ENCODE measurements at places on chromosomes 5 and 9.

DNA sequence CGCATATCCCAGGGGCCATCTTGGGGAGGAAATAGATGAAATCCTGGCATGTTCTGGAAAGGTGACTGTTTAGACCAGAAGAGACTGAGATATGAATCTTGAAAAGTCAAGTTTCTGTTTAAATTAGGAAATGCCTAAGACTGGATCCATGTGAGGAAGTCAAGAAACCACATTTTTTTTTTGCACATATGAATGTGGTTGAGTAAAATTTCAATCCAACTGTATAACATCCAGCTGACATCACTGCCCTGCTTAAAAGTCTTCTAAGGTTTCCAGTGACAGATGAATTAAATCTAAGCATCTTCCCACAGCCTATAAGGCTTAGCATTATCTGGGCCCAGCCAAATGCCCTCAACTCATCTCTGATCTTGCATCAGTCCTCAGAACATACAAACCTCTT is 47.7 kb upstream of the TCERG1 start:
- no peak for DNase-seq

DNA sequence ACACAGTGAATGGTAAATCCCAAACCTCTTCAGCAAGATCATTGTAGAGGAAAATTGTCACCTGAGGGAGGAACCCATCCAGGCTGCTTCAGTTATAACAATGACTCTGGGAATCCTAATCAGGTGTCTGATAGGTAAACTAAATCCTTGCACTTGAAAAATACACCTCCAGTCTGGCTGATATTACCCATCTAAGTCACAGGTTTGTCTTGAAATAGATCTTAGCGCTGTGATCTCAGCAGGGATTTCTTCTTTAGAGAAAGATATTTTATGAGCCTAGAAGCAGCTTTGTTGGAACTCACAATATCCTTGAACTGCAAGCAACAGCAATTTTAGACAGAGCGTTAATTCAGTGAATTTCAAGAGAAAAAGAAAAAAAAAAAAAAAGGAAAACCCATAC is 149.7 kb downstream of the SGCD start:
- no peak for DNase-seq

- no peak for DNase-seq
Measured at GRCh38 chr5:8012131-8012977, 143.4 kb downstream of the MTRR start.

DNA sequence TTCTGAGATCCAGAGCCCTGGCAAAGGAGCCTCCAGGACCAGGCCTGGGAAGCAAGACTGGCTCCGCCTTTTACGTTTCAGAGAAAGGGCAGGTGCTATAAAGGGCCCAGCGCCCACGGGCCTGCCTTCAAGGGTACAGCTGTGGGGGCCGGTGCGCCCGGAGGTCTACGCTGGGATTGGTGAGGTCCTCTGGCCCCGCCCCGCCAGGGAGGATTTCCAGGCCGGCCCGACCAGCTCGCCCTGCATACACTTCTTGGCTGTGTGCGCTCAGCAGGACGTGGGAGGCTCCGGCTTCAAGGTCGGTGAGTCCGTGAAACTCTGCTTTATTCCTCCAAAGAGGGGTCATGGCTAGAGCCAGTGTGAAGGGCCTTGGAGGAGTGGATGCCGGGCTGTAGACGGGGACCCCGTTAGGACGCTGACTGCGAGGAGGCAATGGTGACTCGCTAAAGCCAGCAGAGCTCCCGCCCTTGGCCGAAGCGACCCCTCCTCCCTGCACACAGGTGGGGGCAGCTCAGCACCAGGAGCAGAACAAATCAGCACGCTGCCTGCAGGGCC is at the start of gene CKMT2:
Gene CKMT2 (plus strand): TSS at position 243 of the 555 bp plus-strand sequence. CDS start 17,811 bp downstream, outside the sequence.
- DNase-seq: no peak

DNA sequence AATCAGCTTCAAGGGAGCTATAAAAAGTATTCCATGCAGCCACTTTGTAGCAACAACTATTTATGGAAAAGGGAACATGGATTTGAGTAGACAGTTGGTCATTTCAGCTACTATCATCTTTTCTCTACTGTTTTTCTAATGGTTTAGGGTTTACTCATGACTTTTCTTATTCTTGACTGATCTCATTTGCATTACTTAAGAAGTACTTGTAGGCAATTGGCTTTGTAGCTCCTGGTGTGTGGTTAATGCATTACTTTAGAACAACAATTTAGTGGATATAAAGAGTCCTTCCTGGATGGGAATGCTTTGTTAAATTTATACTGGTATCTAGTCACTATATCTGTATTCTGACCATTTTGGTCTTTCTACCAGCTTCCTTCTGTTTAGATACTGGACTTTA is 59.8 kb upstream of the NTRK2 start:
- DNase-seq: no peak

DNA sequence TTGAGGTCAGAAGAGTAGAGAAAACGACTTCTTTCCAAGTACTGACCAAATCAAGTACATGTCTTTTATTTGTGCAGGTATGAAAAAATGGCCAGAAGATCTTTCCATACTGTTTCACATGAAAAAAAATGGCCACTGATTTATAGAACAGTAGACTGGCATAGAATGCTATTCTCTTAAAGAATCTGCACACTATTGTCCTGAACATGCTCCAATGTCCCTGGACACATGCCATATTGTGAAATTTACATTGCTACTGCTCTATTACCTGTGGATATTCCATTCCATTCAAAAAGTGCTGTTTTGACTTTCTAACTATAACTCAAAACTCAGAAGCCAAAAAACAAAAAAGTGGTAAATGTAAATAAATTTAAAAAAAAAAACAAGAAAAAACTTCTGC is 60.6 kb downstream of the FBXL17 start:
- DNase-seq: no peak

GRCh38 chr9:89534515-89535287 is 36.8 kb upstream of the SEMA4D start:
- no peak for DNase-seq

GRCh38 chr5:120910629-120911028 is 446.5 kb downstream of the PRR16 start:
- no peak for DNase-seq

DNA sequence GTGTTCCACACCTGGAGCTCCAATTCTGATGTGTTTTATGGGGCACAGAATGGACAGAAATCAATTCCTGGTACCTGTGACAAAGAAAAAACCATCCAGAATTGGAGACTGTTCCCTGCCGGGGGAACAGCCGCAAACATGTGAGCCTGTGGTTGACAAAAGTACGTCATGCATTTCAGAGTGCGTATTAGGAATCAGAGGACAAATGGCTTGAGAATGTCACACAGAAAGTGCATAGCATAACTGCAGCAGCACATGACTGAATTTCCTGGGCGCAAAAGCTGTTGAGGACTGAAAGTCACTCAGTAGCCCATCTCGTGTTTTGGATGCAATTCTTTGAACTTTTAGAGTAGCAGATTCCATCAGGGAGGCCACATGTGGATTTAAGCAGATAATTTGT is 85.1 kb downstream of the TRIO start:
- DNase-seq: no peak

- no peak for DNase-seq
Measured at GRCh38 chr9:114687034-114687433, 5.0 kb upstream of the TEX48 start.

GRCh38 chr5:176447591-176447977 is 601 bp upstream of the FAF2 start:
- no peak for DNase-seq

DNA sequence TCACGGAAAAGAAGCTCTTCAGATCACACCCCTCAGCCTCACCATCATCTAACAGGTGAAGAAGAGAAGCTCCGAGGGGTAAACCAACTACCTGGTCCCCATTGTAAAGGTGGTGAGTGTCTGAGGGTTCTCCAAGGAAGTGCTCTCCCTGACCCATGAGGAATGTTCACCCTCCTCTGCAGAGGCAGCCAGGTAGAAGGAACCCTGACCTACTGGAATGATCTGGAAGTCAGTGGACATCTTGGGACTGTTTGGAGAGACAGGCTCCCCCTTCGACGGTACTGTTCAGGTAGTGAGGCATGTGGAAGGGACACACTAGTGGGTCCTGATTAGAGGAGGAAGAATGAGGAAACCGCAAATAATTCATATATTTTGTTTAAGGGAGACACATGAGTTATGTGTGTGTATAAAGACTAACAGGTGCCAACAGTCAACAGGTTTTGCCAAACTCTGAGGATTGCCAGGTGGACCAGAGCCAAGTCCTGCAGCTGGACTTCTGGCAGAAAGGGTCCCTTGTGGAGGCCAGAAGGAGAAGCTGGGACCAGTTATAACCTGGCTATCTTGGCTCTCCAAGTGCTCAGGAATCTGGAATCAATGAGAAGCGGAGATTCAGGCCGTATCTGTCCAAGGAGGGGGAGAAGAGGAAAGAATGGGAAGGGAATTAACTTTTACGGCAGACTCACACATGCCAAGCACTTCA is 3.0 kb upstream of the ZBTB34 start:
- no peak for DNase-seq

DNA sequence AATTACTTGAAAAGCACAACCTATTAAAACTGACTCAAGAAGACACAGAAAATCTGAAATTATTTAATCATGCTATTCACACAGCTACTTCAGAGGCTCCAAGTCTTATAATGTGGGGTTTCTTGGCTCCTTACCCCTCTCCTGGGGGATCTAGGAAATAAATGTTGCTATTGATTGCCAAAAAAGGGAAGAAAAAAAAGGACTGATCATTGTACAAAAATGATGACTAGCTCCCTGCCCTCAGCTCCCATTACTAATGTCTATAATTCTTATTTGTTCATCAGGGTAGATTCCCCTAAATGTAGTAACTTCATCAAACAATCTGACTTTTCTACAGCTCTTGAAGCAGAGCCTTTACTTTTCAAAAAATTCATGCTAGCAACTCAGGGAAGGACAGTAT is 3.3 kb upstream of the SMC5 start:
- DNase-seq: no peak

DNA sequence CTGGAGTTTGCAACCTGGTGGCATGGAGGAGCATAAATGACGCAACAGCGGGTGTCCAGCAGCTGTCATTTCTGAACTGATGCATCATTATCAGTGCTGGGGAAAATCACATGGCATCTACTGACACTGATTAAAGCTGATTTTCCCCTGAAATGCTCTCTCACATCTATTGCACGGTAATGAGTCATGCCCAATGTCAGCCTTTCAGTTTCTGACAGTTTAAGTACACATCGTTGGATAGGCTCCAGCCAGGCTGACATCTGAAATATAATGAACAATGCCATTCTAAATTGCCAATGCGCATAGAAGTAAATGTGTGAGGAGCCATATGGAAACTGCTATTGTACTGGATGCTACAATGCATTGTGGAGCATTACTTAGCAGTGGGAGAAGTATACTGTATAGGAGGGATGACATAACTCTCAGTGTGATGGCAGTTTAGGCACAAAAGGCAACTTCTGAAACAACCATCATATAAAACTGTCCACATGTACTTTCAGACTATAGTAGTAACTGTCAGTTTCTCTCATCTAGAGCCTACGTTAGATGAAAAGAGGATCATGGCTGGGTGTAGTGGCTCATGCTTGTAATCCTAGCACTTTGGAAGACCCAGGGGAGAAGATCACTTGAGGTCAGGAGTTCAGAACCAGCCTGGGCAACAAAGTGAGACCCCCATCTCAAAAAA is 389.3 kb upstream of the DMAC1 start:
- DNase-seq: peak; percentile 48

- no peak for DNase-seq
Measured at GRCh38 chr9:127124111-127124531, 1.7 kb upstream of the ANGPTL2 start.

- DNase-seq: no peak
Measured at GRCh38 chr5:74888117-74888516, 21.9 kb upstream of the FAM169A start.

DNA sequence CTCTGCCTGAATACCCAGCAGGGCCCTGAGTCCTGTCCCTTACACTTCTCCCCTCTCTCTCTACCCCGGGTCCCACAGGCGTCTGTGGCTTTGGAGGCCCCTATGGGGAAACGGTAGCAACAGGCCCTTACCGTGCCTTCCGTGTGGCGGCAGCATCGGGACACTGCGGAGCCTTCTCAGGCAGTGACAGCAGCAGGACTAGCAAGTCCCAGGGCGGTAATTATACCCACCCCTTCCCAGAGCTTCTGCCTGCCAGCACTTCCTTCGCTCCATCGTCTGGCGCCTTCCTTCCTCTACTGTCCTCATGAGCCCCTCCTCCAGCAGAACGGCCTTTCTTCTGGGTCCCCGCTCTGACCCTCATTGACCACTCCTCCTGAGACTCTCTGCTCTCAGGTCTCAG is 17.9 kb upstream of the PHF2 start:
- no peak for DNase-seq

DNA sequence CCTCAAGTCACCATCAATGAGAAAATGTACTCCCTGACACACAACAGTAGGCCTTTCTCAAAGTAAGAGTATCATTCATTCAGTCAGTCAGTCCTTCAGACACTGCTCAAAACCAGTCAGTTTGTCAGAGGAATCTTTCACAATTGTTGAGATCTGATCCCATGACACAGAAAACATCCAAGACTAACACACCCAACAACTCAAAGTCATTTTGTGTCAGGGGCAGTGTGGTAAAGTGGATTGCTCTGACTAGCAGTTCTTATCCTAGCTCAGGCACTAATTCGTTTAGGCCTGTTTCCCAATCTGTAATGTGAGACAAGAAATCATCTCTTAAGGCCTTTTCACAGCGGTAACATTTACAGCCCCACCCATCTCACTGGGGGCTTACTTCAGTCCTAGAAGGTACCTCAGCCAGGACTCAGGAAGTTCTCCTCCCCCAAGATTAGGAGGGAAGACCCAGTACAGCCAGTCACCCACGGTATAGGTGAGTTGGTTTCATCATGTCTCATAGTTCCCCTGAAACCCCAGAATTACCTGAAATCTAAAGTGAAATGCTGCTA is 31.9 kb downstream of the SH3TC2 start:
- no peak for DNase-seq

DNA sequence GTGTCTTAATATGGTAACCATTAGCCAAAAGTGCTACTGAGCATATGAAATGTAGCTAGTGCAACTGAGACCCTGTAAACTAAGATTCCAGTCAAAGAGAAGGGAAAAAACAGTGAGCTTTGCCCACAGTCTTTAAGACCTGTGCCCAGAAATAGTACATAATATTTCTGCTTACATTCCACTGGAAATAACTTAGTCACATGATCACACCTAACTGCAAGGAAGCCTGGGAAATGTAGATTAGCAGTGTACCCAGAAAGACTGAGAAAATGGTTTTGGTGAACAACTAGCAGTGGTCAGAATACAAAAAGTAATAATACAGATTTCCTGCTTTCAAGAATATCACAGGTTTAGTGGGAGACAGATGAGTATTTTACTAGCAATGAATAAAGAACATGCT is 2.5 kb upstream of the CPLANE1 start:
- DNase-seq: no peak

- DNase-seq: no peak
Measured at GRCh38 chr5:180111273-180112002, 39.9 kb upstream of the RNF130 start.

GRCh38 chr9:137286975-137287383 is 9.5 kb downstream of the TOR4A start:
- no peak for DNase-seq

DNA sequence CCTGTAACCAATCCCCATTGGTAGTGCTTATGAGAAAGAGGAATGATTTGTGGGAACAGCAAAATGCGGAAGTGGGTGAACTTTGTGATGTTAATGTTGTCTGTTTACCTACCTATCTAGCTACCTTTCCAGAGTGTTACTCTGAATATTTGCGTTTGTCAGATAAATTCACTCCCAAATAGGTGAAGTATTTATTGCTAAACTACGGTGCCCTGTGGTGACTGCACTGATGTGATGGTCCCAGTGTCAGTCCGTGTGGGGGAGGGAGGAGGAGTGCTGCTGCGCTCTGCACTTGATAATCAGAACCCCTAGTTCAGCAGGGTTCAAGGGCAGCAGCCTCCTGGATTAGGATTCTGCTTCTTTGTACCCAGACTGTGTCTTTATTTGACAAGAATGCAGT is 55.3 kb downstream of the TJP2 start:
- DNase-seq: no peak
